ENCODE measurements at places on chromosomes 2 and 18.

GRCh38 chr2:9153643-9153980 lies 53.0 kb upstream of the ASAP2 start:
- no peak for DNase-seq

- peak; percentile 81 for DNase-seq
Observed at GRCh38 chr2:134657650-134658250, 61.0 kb downstream of the TMEM163 start.

GRCh38 chr2:200968162-200968561 lies 4.7 kb upstream of the ORC2 start:
- no peak for DNase-seq

GRCh38 chr18:58884680-58885079 lies 20.0 kb downstream of the ZNF532 start:
- no peak for DNase-seq

DNA sequence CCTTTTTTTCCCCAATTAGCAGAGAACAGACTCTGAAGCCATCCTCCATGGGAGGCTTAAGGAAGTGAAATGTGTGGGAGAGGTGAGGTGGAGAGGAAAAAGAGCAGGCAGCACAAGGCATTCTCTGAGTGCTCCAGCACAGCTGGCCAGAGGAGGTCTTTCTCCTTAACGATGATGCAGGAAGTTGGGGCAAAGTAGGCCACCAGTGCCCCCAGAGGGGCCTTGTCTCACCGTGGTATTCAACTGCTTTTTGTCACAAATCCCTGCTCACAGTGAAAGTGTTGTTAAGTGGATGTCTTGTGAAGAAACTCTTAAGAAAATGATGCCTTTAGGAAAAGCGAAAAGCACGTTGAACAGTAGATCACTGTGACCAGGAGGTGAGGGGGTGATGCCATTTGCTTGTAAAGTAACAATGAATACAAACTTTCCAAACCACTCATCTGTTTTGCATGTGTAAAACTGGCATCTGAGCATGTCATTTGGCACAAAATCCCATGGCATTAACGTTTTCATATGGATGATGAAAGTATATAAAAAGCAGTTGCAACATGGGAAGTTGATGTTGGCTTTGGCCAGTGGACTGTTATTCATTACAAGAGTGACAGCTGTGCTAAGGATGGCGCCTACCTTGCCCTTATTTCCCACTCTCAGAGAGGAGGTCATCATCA lies 49.2 kb upstream of the CDC42EP3 start:
- no peak for DNase-seq

DNA sequence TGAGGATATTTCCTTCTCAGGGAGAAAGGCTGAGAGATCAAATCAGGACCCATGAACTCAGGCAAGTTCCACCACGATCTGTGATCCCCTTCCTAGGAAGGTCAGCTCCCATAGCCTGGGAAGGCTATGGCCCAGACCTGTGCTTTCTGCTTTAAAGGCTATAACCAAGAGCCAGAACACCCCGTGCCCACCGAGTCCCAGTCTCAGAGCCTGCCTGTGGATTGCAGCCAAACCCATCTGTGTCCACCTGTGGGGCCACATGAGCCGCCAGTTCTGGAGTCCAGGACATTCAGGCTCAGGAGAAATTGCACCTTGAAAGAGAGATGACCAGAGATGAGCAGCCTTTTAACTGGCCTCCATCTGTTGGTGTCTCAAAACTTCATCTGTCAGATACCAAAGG lies 46.9 kb downstream of the MAL start:
- DNase-seq = no peak

DNA sequence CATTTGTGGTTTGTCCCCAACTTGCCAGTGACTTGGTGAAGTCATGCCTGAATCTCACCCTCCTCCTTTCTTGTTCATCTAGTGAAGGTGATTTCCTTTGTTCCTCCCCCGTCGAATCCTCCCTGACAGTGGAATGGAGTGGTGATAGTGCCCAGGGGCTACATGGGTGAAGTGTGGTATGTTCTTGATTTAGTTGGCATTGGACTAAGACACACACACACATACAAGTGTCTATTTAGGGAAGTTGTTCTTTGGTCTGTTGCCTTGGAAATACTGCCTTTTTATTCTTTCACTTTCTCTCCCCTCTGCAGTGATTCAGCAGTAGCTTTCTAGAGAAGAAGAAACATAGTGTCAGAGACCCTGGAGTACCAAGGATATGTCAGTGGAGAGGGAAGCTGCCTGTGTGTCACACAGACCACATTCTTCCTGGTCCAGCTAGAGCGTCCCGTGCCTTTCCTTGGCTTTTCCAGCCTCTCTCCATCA lies 10.9 kb downstream of the INPP4A start:
- no peak for DNase-seq

- DNase-seq = no peak
Observed at GRCh38 chr2:229314117-229314516, 43.0 kb upstream of the PID1 start.
